NCI-H1417 treated with DMSO at 0.1 percent for 48 hours (cell line): ENCODE measurements at places on chromosomes 5 and 9.

DNA sequence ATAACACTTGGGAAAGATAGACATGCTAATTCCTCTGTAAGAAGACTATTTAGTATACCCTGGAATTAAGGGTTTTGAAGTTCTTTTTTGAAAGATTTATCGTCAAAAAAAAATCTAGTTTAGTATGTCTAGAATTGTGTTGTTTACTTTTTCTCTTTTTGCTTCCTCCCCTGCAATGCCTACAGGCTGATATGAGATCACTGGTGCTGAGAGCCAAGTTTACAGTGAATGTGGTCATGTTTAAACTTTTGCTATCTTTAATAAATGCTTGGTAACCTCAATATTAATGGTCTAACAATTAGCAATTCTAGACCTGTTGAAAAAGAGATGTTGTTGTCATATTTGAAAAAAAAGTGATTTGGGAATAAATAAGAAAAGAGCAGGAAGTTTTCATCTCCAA lies 86.1 kb downstream of the CWC27 start:
- DNase-seq, result no peak

- DNase-seq, result peak; percentile 19
These were observed at the start of gene NME5 for GRCh38 chr5:138138949-138139780. Gene NME5 (minus strand): TSS chr5:138139428. CDS start chr5:138138780, 648 bp downstream.

DNA sequence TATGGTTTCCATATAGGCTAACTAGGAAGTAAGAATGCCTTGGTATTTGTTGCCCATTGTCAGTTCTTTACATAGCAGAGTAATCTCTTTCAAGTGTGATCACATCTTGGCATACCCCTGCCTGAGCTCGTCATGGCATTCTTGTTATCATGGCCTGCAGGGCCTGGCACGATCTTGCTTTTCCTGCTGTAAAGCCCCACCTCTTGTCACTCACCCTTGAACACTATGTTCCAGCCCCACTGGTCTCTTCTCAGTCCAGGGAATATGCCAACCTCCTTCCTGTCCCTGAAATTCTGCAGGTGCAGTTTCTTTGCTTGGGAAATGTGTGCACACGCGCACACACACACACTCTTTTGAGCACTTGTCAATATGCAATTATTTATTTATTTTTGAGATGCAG lies 250.2 kb upstream of the DMRT1 start:
- no peak for DNase-seq

DNA sequence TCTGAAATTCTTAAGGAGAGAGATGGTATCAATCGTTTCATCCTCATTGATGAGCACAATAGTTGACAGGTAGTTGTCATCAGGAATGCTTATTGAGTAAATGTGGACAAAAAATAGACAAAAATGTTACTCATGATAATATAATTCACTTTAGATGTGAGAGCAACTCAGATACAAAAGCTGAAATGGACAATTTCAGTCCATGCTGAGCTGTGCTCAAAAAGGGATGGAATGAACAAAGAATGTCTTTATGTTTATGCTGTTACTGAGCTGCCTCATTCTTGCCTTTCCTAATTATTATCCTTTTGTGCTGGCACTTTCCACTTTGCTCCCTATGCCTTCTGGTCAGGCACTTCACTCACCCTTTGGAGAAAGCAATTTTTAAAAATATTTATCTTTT lies 49.5 kb downstream of the JAKMIP2 start:
- DNase-seq, result no peak

- DNase-seq, result no peak
These were observed 362.3 kb downstream of the MAT2B start for GRCh38 chr5:163867738-163868137.

GRCh38 chr9:134208310-134208841 lies 44.0 kb upstream of the RNU6ATAC start:
- DNase-seq, result no peak

DNA sequence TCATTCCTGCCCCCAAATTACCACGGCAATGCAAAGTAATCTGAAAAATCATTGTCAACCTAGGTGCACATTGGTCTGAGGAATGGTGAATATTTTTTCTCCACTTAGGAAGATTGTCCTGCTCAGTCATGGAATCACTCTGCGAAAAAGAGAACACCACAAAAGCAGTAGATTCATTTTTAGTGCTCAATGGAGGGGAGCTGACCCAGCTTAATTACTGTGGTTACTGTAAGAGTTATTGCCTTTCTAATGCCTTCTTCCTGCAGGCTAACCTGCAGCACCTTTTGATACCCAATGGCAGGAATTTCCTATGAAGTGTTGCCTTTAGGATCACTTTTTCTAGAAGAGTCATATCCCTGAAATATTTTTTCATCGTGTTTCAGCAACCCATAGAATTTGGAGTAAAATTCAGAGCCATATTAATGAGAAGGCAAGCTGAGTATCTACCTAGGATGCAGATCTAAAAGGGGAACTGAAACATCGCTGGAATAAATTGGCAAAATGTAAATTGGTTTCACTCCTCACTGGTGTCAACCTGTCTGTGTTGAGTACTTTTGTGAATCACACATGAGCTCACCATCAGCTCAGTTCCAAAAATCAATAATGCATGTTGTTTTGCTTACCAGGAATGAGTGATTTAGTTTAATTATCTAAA lies 464.5 kb downstream of the CSNK1G3 start:
- no peak for DNase-seq

DNA sequence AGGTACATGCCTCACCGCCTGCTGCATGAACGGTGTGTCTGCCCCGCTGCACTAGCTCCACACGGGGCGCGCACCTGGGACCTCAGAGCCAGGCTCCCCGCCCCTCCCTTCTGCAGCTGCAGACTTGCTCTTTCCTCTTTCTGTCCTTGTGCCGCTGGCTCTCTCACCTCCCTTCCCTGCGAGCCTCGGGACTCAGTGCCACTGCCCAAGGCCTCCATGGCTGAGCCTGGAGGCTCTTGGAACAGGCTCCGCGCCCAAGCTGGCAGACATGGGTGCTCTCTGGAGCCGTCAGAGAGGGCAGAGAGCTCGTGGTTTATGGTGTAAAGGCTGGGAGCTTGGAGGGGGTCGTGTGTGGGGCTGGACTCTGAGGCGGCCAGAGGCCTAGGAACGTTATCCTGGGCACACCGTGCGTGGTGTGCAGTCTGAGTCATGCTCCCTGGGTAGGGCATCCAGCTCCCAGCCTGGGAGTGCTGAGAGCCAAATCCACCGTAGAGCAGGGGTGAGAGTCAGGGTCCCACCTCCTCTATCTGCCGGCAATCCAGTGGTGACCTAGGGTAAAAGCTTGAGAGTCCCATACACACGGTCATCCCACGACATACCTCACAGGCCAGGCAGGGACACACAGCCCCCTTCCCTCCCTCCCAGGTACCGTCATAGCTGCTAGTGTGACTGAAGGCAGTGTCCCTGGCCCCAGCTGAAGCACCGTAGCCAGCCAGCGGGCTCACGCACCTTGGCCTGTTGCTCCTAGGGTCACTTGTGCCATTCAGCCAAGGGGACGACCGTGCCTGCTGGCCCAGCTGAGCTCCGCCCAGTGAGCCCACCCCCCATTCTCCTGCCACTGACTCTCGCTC lies 22.4 kb downstream of the GOLGA2 start:
- DNase-seq, result no peak

DNA sequence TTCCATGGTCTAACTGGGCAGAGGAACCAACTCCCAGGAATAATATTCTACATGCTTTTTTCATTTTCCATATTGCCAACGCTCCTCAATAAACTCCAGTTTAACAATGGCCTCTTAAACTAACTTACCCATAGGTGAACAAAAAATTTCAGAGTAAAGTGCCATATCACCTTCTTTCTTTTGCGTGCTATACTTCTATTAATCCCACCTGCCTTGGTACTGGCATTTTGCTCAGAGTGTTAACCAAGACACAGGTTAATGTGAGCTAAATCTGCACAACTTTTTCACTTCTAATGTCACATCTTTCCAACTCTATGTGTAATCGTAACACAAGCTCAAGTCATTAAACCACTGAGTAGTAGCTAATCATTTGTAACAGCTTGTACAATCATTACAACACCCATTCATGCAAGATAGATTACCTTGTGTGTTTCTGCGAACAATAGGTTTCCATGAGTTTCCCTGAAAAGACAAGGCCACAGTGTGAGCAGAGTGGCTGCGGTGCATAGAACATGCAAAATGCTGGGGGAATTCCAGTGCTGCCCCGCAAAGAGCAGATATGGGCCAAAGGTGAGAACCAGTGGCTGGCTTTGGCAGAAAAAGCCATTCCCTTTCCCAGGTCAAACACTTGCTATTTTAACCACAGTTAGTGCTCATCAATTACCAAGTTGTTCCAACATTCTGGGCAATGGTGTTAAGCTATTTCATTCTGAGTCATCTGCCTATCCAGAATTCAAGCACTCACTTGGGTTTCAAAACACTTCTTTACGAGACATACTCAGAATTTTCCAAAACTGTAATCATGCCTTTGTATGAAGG lies 42.8 kb downstream of the TIMD4 start:
- no peak for DNase-seq

DNA sequence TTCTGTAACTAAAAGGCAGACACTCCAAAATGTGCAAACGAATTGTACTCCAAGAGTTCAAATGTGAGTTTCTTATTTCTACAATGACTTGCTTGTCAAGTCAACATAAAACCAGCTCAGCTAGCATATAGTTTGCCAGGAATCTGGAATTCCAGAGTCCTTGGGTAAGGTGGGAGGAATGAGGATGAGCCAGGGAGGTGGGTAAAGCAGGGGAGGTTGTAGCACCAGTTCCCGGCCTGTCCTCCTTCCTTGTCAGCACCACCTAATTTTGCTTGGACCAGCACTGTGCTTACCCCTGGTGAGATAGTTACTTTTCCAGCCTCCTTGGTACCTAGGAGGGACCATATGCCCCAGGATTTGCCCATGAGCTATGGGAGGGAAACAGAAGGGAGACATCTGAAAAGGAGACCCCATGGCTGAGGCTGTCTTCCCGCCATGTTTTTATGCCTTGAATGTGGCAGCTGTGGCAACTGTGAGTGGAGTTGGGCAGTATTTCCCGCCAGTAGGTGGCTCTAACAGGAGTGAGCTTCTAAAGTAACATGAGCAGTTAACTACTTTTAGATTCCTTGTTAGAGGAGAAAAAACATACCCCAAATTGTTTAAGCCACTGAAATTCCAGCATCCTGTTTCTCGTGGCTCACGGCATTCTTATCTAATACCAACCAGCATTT lies 302.5 kb downstream of the TENT4A start:
- no peak for DNase-seq

GRCh38 chr9:6502399-6502798 lies 89.4 kb downstream of the UHRF2 start:
- no peak for DNase-seq

DNA sequence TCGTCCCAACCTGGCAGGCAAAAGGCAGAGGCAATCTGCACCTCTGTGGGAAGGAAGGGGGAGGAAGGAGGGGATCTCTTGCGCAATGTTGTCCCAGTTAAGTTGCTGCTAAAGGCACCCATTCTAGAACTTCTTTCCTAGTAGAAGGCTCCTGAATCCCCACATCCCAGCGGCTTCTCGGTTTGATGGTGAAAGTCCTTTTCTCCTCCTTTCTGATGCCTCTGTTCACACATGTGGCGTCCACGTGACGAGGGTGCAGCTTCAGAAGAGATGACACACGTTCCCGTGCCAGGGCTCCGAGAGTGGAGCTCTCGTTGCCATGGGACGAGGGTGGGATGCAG lies 96.9 kb upstream of the FCN2 start:
- DNase-seq, result no peak

DNA sequence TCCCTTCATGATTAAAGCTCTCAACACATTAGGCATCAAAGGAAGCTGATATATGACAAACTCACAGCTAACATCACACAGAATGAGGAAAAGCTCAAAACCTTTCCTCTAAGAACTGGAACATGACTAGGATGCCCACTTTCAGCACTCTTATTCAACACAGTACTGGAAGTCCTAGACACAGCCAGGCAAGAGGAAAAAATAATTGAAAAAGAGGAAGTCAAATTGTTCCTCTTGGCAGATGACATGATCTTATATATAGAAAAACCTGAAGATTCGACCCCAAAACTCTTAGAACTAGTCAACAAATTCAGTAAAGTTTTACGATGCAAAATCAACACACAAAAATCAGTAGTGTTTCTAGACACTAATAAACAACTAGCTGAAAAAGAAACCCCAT lies 144.3 kb upstream of the NREP start:
- DNase-seq, result no peak

DNA sequence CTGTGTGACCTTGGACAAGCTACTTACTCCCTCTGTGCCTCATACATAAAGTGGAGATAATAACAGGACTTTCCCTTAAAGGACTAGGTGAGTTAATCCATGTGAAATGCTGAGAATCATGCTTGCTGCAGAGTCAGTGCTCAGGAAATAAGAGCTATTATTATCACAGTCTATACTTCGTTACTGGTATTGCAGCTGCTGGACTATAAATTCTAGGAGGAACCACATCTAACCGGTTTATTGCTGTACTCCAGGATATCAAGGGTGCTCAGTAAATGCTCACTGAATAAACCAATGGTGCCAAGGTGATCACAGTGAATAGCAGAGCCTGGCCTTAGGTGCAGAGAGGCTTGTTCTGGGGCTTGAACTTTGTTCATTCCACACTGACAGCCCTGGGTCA lies 69.3 kb downstream of the HSPA4 start:
- DNase-seq, result no peak

DNA sequence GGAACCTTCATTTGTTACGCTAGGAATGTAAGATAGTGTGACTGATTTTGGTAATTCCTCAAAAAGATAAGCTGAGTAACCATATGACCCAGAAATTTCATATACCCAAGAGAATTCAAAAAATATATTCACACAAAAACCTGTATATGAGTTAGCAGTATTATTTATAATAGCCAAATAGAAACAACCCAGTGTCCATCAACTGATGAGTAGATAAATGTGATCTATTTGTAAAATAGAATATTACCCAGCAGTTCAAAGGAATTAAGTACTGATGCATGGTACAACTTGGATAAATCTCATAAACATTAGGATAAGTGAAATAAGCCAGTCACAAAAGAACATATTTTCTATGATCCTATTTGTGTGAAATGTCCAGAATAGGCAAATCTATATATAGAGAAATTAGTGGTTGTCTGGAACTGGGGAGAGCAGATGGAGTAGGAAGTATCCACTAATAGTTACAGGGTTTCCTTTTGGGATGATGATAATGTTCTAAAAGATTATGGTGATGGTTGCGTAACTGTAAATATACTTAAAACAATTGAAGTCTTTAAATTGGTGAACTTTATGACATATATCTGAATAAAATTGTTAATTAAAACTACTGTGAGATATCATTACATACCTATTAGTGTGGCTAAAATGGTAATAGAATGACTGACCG lies 10.2 kb downstream of the MARCHF6 start:
- no peak for DNase-seq
